ENCODE measurements at places on chromosomes 1 and 21.

- DNase-seq, result no peak
Observed at GRCh38 chr1:55481634-55482033, 266.5 kb upstream of the USP24 start.

GRCh38 chr1:2411801-2412394, 466 bp downstream of the PEX10 start:
- no peak for DNase-seq

DNA sequence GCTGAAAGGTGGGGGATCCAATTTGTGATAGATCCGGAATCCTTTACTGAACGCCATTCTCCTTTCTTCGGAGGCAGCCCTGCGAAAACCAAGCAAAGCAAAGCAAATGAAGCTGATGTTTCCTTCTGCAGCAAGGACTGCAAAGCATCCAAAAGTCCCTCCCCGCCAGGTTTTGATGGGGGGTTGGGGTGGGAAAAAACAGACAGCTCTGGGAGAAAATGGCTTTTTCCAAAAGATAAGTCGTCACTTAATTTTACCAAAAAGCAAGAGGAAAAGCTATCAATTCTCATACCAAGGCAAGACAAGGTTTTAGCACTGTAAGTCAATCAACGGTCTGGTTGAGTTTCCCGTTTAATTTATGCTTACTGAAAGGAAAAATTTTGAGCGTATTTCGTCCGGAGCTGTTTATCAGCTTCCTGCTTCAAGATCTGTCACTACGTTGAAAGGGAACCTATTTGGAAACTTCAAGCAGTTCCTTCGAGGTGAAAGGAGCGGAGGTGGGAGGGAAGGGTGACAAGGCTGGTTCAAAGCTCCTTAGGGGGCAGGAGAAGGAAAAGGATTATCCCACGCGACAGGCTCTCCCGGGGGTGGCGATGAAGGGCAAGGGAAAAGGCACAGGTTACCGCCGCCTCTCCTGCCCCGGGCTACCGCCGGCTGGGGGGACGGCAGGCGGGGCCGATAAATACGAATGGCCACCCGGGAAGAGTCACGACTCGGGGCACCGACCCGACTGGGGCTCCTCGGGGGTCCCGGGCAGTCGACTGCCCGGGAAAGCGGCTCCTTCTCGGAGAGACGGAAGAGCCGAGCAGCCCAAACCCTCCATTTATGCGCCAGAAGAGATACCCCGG, 750 bp downstream of the SYNJ1 start:
- no peak for DNase-seq

- DNase-seq, result no peak
Observed at GRCh38 chr1:174726167-174726879, 273.4 kb upstream of the CACYBP start.

DNA sequence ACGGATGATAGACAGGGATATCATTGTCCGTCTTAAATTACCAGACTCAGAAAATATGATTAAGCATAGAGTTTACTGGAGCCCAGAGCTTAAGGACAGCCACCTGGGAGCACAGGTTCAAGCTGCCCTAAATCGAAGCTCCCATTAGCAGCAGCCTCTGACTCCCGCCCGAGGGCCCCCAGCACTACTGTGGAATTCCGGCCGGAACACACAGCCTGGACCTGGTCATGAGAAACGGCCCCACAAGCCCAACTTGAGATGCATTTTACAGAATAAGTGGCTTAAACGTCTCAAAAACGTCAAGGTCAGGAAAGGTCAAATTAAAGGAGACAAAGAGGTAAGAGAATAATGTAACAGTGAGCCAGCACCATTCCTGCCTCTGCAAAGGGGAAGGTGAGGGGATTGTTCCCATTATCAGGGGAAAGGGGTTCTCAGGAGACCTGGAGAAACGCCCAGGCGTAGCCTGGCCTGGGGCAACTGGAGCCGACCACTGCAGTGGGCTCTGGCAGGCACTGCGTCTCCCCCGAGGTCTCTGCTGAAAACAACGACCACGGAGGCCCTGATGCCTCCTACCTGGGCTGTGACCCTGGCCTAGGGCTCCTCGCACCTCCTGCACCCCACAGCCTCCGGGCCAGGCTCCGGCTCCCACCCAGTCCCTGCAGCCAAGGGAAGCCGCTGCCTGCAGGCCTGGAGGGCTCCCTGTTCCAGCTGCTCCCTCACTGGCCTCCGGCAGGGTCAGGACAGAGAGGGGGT, 11.5 kb upstream of the COL6A1 start:
- no peak for DNase-seq

DNA sequence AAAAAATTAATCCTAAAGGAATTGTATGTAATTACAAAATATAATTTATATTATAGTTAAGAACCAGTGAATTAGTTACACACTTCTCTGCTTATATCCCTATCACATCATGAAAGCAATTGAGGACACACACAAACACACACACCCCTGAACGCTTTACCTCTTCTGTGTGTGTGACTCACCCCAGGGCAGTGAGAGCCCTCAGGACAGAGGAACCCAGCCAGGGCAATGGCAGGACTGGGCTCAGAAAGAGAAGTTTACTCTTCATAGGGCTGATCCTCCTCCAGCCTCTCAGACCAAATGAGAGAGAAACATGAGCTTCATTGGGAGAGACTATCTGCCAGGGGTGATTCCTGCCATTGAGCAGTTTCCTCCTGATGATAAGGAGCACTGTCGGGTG, 38.1 kb downstream of the SLC44A3 start:
- no peak for DNase-seq

- DNase-seq, result no peak
Observed at GRCh38 chr1:214584805-214585766, 17.9 kb upstream of the CENPF start.

DNA sequence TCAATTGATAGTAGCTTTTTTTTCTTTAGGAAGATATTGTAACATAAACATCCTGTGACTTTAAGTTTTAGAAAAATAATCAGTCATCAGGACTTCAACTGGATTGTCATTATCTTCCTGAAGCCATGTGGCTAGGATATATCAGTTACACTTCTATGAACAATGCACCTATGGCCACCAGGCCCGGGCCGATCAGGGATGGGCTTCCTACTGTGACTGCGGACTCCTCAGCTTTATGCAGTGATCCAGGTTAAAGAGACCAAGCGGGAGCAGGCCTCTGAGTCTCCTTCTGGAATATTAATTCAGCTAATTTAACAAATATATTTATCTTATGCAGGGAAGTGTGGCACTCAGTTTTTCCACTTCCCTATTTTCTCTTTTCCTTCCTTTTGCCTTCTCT, 200.6 kb downstream of the ADGRL2 start:
- no peak for DNase-seq

DNA sequence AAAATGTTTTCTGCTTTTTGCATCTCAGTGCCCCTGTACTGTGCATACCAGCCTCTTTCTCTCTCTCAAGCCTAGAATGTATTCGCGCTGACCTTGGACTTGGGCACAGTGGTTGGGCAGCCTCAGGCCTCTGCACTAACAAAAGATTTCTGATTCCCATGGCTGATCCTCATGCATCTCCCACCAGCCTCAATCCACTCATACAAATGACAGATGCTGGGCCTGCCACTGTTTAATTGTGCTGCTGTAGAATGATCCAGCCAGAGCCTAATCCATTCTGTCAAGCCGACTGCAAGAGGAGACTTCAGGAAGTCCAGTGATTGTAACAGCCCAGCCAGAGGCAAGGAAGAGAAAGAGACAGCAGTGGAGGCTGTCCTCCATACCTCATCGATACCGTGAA, 180.8 kb downstream of the ASTN1 start:
- DNase-seq, result no peak

- no peak for DNase-seq
Observed at GRCh38 chr1:19780267-19780877, 19.3 kb downstream of the TMCO4 start.

DNA sequence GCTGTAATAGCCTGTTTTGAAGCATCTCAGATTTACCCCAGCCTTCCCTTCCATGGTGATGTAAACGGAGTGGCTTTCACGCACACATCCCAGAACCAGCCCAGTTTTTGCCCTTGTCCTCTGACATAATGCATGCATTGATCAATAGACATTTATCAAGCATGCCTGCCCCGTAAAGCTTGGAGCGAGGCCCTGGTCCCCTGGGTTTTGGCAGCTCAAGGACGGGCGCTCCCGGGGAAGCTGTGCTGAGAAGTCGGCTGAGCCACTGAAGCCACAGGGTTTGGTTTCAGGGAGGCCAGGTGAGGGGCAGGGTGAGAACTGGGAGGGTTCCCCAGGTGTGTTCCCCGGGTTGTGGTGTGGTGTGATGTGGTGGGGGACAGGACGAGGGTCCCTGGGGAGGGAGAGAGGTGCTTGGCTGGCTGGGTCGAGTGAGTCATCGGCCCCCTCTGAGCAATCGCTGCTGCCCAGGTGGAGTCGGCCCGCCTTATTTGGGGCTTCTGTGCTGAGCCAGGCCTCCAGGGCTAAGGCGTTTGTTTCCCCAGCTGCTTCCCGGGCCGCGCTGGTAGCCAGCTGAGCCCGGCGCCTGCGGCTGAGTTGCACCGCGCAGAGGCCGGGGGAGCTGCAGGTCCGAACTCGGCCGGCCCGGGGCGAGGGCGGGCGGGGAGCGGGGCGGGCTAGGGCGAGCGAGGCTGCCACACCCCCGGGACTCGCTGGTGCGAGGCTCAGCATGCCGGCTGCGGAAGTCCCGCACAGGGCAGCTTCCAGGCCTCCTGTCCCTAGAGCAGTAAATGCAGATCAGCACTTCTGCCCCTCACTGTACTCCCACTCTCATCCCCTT, 23.6 kb downstream of the ATP2B4 start:
- DNase-seq, result no peak
